ENCODE measurements at places on chromosomes 4 and X. TPM values are rescaled to one million over a fixed set of nuclear protein-coding genes. Genes with fewer than 3 reads are reported as not detected.

DNA sequence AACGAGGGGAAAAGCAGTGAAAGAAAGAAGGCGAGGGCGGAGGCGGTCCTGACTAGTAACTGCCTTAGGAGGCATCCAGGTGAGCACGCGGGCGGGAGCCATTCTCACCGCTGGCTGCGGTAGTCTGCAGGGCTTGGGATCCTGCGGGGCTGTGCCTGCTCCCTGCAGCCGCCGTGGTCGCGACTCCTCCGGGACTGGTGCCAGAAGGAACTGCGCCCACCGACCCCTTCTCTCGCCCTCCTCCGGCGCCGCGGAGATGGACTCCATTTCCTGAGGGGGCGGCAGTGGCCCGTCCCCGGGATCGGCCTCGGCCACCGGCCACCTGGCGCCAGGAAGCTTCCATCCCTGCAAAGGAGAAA is 543 bp downstream of the NFXL1 start:
- DNase-seq: peak; percentile 84

- DNase-seq: no peak
Measured at GRCh38 chrX:129698150-129698549, 40.6 kb upstream of the XPNPEP2 start.

DNA sequence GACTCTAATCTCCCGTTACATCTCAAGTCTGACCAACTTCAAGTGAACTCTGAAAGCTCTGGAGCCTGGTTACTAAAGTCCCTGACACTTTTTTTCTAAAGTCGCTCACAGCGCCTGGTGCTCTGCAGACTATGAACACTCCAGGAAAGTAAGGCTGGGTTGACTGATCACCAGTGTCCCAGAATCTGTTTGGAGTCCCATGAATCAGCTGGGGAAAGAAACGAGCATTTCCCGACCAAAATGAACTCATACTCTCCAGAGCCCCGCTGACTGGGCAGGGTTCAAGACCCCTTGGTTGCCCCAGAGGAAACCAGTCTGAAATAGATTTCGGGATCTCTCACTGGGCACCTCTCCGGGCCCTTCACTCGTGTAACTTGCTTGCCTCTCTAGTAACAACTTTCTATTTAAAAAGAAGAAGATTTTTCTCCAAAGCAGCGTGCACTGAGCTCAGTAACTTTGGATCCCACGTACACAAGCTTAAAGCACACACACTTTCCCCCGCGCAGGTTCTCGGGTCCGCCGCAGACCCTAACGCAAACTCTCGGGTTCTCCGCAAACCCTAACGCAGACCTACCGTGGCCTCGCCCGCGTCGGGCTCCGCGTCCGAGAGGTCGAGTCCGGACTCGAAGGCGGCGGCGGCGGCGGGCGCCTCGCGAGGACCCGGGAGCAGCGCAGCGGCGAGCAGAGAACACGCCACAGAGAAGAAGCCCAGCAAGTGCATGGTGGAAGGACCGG is 964 bp downstream of the VEGFC start:
- DNase-seq: peak; percentile 79

Gene HSFX2
- total RNA-seq: 0.48 TPM

DNA sequence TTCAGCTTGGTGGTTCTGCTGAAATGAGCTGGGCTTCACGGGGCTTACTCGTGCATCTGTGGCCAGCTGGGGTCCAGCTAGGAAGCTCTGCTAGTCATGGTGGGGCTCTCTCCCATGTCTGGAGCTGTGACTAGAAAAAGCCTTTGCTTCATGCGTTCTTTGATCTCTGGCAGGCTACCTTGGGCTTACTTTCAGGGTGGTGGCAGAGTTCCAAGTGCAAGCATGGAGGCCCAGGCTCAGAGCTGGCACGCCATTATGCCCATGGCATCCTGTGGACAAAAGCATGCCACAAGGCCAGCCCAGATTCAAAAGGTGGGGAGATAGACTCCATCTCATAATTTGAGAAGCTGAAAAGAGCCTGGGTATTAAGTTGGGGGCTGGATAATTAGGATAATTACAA is 55.4 kb upstream of the GBA3 start:
- DNase-seq: no peak

- DNase-seq: no peak
Measured at GRCh38 chr4:73257651-73258435, 755 bp downstream of the ANKRD17 start.

DNA sequence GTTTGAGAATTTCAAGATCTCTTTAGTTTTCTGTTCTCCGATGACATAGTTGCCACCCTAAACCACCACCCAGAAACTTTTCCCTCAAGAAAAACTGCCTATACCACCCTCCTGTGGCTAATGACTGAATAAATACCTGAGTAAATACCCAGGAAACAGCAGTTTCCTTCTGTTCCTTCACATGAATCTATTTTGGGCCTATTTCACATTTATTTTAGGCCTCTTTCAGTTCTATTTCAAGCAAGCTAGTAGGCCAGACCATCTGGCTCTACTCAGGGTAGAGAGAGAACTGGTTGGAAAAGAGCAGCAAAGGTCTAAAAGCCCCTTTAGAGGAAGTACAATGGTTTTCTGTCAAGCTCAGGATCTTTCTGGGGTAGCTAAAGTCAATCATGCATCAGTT is 23.4 kb downstream of the ARHGEF9 start:
- no peak for DNase-seq

Measured in posterior vena cava (tissue), 2 donors.